GM12892 (cell line): ENCODE measurements at places on chromosomes 7 and 10.

DNA sequence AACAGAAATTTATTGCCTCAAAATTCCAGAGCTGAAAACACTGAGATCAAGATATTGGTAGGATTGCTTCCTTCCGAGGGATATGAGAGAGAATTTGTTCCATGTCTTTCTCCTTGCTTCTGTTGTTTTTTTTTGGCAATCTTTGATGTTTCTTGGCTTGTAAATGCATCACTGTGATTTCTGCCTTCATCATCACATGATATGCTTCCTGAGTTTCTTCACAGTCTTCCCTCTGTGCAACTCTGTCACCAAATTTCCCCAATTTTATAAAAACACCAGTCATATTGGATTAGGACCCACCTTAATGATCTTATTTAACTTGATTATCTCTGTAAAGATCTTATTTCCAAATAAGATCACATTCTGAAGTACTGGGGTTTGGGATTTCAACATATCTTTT, 14.7 kb downstream of the TMEM236 start:
- DNase-seq, result no peak

- no peak for DNase-seq
These were observed 9.2 kb downstream of the FOXL3 start for GRCh38 chr7:299169-299568.

DNA sequence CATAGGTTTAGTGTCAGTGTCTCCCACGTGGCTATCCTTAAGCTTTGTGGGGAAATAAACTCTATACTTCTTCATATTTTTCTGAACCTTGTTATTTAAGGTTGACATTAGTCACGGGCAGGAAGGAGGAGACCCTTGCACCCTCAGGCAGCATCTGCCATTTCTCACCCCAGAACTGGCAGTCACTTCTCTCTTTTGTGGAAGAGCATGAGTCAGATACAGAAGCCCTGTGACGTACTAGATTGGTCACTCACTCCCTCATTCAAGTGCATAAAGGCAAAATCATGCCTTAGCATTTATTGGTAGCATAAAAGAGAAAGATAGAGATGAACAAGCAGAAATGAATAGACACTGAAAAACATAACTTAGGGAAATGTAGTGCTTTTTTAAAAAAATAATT, 206.0 kb upstream of the MDFIC start:
- DNase-seq, result no peak

DNA sequence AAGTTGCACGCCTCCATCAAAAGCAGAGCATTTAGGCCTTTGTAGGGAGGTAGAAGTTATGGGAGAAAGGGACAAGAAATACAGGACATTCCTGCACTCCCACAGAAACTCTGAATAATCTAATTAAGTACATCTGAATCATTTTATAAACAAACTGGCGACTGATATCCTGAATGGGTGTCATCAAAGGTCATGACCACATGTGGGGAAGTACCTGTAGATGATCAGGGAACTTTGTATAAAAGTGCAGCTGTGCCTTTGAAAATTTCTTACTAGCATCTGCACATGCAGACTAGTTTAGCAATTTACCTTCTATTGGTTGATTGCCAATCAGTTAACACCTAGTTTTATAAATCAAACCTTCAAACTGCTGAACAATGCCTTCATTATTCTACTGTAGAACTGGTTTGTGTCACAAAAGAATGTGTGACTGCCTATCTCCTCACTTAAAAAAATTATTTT, 17.1 kb downstream of the STEAP4 start:
- DNase-seq, result no peak

DNA sequence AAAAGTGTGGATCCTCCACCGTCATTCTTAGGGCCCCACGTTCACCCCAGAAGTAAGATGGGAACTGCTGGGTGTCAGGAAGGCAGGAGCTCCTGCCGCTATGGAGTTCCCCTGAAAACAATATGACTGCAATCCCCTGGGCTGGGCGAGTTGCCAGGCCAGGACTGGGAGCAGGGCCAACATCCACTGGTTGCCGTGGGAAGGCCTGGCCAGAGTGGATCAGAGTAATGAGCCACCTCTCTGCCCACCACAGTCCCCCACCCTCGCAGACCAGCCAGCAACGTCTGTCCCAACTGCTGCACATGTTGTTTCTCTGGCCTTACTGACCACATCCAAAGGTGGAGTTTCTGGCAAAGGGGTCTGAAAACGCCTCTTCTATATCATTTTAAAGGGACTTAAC, 86.6 kb downstream of the STRA8 start:
- DNase-seq, result no peak

- no peak for DNase-seq
These were observed 1.7 kb upstream of the CD36 start for GRCh38 chr7:80636709-80637108.

- DNase-seq, result no peak
These were observed 880 bp downstream of the RAMP3 start for GRCh38 chr7:45158471-45158870.

GRCh38 chr7:107860981-107861652, 29.9 kb upstream of the DLD start:
- no peak for DNase-seq

GRCh38 chr10:51857305-51857704, 157.9 kb upstream of the CSTF2T start:
- no peak for DNase-seq

GRCh38 chr10:3948843-3949242, 163.8 kb upstream of the KLF6 start:
- DNase-seq, result no peak

DNA sequence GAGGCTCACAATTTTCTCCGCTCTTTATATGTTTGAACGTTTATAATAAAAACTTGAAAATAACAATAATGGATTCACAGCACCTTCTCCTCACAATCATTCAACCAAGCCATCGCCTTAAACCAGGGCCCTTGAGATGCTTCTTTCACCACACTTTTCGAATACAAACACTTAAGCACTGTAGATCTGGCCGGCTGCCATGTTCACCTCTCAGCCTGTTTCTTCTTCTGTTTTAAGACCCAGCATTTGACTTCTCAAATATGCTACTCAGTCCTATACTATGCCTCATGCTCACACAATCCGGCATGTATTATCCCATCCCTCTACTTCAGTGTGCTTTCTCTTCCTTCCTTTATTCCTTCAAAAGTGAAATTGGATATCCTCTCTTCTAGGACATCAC, 280.6 kb downstream of the TFEC start:
- DNase-seq, result no peak

DNA sequence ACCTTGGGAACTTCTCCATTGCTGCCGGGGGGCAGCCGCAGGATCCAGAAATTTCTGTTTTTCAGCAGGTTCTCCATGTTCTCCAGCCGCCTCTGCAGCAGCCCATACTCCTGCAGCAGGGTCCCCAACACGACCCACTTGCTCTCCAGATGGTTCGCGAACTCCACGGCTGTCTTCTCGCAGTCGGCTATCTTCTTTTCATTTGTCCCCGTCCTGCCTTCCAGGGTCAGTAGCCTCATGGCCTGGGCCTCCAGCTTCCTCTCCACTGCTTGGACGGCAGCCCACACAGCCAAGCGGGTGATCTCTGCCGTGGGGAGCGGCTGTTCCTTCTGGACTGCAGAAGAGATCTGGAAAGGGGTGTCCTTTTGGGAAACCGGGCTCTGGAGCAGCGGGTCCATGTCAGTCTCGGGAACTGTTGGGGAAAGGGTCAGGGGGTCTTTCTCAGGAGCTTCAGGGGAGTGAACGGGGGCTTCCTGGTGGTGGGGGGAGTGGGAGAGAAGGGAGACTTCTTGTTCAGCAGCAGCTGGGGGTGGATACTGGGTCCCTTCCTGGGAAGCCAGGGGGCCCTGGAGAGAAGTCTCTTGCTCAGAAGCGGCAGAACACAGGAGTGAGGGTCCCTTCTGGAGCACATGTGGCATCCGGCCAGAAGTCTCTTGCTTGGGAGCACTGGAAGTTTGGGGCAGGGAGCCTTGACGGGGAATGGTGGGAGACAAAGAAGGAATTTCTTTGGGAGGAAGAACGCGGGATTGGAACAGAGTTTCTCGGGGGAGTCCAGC, 5.5 kb downstream of the ZNF777 start:
- no peak for DNase-seq

GRCh38 chr10:34235164-34235832, 579.8 kb downstream of the PARD3 start:
- DNase-seq, result no peak

GRCh38 chr10:60521974-60522405, 132.3 kb upstream of the ANK3 start:
- no peak for DNase-seq

- no peak for DNase-seq
These were observed 245.0 kb downstream of the HDAC9 start for GRCh38 chr7:18740579-18740988.

DNA sequence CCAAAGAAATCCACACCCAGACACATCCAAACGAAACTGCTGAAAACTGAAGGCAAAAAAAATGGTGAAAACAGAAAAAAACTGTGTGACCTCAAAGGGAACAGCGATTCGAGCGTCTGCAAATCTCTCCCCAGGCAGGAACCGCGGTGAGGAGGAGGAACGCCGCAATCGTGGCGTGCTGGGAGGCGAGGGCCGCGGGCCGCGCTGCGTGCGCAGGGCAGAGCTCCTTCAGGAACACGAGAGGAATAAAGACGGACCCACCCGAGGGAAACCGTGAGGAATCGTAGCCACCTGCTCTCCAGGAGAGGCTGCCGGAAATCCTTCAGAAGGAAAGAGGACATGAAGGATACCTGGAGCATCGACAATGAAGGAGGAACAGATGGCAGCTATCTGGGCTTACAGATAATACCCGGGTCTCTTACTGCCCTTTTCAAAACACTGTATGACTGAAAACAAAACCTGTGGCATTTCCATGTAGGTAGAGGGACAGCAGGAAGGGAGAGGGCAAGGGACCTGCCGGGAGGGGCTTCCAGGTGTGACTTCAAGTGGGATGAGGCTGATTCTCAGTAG, 266.0 kb downstream of the MAD1L1 start:
- DNase-seq, result no peak

GRCh38 chr7:75988568-75989499, 5.6 kb downstream of the TMEM120A start:
- no peak for DNase-seq

DNA sequence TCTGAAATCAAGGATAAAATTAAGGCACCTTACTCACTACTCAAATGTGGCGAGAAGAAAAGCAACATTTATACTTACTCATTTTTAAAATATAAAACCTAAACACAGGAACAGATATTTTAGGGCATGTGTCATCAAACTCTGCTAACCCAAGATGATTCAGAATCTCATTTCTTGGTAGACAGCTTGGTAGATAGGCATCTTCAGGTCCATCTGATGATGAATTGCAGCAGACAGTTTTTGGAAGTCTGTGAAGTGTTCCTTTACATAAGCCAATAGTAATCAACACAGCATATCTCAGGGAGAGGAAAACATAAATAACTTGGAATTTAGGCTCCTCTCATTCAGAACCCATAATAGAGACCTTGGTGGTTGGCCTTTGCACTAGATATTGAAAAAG, 3.4 kb downstream of the HIPK2 start:
- no peak for DNase-seq

DNA sequence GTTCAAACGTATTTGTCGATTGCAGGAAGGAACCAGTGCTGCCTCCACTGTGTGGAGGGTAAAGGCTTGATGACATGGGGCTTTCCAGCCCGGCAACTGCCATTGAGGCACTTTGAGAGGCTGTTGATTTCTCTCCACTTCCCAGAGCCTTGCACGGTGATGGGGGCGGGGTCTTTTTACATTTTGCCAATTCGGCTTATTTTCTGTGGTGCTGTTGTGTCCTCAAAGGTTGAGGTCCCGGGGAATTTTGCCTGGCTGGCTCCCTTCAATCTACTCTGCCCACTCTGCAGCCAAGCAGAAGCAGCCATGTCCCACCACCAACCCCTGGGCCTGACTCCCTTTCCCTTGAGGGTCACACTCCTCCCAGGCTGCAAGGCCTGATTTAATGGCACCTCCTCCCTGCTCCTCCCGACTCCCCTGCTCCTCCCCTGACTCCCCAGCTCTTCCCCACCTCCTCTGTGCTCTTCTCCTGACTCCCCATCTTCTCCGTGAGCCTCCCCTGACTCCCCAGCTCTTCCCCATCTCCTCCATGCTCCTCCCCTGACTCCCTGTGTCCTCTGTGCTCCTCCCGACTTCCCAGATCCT, 39.0 kb downstream of the OAT start:
- DNase-seq, result no peak

- DNase-seq, result no peak
These were observed 120.1 kb downstream of the ARHGAP12 start for GRCh38 chr10:31808258-31809218.
